ENCODE measurements at places on chromosomes 2 and 18.

GRCh38 chr2:1448009-1448408, 34.7 kb downstream of the TPO start:
- DNase-seq = no peak

- DNase-seq = no peak
Observed at GRCh38 chr2:73821669-73822068, 7.1 kb upstream of the STAMBP start.

DNA sequence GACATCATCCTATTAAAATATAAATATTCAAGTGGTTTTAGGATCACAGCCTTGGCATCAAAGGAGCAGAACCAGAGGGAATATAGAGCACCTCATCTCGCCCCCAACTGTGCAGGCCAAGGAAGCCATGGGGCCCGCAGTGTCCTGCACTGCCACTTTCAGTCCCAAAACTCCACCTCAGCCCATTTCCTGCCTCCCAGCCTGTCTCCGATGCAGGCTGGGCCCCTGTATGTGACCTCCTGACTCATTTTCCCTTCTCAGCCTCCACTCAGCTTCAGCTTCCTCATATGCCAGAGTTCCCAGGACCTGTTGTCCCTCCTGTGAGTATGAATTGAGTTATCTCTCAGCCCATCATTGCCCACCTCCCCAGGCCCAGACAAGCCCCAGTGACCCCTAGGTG, 72.9 kb upstream of the GLI2 start:
- no peak for DNase-seq

DNA sequence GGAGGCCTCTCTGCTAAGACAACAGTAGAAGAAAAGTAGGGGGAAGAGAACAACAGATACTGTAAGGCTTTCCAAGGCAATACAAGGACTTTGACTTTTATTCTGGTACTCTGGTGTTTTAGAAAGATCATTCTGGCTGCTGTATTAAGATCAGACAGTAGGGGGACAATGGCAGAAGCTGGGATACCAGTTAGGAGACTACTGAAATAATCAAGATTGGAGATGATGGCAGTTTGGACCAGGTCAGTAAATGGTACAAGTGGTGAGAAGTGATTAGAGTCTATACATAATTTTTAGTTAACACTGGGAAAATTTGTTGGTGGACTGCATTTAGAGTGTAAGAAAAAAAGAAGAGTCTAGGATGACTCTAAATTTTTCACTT, 139.7 kb downstream of the ROCK1 start:
- DNase-seq = no peak

- DNase-seq = no peak
Observed at GRCh38 chr2:174438146-174438886, 42.8 kb downstream of the SCRN3 start.

GRCh38 chr2:66477135-66477842, 42.4 kb downstream of the MEIS1 start:
- no peak for DNase-seq

DNA sequence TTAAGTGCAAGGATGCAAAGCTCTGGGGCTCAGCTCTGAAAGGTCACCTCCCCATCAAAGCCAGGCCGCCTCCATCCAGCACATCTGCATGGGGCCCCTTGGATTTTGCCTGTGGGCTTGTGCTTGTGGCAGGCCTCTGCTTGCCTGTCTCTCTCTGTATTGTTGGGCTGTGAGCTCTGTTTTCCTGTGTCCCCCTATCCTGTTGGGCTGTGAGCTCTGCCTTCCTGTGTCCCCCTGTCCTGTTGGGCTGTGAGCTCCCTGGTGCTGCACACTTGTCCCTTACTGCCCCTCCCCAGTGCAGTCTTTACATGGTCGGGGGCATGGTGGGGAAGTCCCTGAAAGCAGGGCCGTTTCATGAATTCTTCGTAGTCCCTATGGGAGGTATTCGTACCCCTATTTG, 49.2 kb upstream of the PDIA6 start:
- no peak for DNase-seq

- no peak for DNase-seq
Observed at GRCh38 chr2:96831679-96832078, 12.1 kb downstream of the ANKRD23 start.

DNA sequence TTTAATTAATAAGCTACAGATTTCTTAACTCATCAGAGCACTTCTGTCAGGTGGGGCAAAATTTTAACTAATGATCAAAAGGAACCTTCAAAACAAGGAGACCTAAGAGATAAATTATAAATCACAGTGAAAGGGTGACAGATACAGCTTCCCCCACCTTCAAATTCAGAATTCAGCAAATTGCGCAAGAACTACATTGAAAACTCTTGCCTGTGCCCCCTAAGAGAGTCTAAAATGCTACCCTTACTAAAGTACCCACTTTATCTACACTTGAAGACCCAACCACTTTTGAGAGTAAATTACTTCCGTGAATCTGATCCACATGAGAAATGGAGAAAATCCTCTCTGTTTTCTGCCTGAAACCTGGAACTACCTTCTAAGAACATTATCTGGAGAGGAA, 324.9 kb downstream of the PAX3 start:
- DNase-seq = no peak

DNA sequence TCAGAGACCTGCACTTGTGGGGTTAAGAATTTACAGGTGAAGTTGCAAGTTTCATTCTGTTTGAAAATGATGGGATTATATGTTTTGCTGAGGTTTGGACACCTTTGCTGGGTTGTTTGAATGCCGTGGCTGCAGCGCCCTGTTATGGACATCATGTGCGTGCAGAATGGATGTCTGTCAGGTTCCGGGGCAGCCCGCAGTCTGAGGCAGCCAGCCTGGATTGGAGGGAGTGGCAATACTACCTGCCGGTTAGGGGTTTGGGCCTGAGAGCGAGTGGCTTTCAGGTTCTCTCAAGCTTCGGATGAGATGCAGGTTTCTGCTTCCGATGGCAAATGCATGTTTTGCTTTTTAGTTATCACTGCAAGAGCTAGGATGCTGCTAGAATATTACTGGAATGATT, 1.1 kb downstream of the CASP8 start:
- peak; percentile 56 for DNase-seq

DNA sequence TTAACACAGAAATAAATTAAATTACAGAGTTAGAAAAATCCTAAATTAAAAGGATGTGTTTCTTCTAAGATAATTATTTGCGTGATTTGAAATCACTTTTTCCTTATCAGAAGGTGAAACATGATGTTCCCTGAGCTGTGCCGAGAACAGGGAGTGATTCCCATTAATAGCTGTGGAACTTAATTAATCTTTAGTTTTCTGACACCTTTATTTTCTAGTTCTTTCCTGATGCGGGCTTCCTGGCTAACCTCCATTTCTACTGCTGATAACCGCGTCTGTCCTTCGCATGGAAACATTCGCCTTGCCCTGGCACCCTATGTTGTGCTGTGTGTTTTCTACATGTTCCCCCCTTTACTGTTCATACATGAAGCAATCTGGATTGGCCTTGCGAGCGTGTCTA, 172.9 kb downstream of the FAM210A start:
- no peak for DNase-seq

GRCh38 chr2:15081356-15081755, 448.8 kb downstream of the LRATD1 start:
- DNase-seq = no peak

GRCh38 chr2:171602352-171602751, 80.1 kb downstream of the CYBRD1 start:
- DNase-seq = no peak

- no peak for DNase-seq
Observed at GRCh38 chr2:28202719-28203118, 189.9 kb upstream of the FOSL2 start.

DNA sequence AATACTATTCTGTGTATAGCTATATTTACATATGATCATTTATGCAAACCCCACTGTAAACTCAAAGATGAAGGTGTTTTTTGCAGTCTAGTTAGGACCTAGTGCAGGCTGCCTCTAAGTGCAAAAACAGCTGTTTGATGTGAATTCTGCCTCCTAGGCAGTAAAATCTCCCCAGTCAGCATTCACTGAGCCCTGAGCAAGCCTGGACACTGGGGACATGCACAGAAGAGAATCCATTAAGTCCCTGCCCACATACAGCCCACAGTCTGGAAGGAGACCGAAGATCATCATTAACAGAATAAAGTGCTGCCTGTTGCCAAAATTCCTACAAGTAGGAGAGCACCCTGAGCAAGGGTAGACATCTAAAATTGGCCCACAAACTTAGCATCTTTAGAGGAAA, 14.4 kb upstream of the BIN1 start:
- DNase-seq = no peak

DNA sequence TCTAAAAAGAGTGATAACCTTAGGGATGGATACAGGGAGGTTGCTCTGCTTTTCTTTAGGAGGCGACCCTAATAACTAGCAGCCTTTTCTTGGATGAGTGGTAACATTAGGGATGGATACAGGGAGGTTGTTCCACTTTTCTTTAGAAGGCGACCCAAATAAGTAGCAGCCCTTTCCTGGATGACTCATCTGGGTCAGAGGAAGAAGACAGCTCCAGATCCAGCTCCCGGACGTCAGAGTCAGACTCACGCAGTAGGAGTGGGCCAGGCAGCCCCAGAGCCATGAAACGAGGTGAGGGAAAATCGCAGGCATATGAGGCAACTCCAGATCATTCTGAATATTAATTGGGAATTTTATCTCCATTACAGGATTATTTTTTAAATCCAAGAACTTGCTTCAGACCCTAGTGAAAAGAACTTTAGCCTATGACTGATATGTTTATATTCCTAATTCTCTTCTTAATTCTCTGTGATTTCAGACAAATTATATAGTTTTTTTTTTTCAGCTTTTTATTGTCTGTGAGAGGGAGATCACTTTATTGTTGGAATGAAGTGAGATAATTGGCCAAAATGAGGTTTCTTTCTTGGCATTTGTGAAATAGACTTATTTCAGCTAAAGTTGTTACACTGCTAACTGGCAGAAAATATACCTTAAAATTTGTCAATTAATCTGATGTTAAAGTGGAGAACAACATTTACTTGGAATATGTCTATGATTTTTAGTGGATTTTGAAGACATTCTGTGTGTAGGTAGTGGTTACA, 31.2 kb upstream of the C1GALT1C1L start:
- no peak for DNase-seq

DNA sequence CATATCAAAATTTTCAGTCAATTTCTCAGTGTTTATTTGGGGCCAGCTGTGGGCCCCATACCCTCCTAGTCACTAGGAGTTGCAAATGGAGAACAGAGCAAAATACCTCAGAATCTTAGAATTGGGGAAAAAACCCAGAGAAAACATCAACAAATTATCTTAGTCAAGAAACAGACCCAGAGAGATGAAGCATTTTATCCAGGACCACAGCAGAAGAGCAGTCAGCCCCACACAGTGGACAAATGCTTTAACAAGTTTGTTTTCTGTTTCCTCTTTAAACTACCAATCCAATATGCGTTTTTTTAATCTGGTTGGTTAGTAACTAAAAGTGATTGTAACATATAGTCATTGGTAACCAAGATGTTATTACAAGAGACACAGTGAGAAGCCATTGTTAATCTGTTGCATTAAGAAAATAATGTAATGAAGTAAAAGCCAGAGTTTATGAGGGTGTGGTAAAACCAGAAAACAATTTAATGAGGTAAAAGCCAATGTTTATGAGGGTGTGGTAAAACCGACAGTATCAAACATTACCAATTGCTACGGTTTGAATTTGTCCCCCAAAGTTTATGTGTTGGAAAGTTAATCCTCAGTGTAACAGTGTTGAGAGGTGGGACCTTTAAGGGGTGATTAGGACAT, 60.7 kb upstream of the COX7A2L start:
- no peak for DNase-seq

DNA sequence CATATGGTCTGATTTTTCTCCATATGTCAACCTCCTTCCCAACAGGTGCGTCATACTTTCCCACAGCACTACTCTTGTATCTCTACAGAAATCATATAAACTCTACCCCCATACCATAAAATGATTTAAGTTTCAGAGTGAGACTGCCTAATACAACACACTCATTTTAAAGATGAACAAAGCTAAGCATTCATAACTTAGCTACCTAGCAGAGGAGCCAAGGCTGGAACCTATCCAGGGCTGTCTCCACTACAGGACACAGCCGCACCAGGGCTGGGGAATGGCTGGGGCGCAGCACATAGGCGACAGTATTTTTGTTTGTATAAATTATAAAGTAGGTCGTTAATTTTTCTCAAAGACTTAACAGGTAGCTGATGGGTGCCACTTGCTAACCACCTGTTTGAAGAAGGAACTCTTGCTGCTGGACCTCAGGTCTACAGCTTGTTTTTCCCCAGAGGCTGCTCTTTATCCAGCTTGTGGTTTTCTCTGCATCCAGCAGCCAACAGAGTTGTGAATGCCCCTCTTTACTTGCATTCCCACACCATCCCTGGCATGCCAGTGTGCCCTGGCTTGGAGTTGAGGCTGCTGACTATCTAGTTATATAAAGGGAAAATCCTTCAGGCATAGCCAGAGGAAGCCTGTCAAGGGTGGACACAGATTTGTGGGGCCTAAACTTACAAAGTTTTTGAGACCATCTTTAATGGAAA, 62.0 kb downstream of the HNRNPLL start:
- no peak for DNase-seq

GRCh38 chr2:105382177-105382576, 16.7 kb downstream of the FHL2 start:
- DNase-seq = no peak

Data from stimulated activated naive CD4-positive, alpha-beta T cell treated with Interleukin-2 at 50 U/mL for 16 hours (primary cell).